ENCODE measurements at places on chromosomes 3 and 15. TPM values are rescaled to one million over a fixed set of nuclear protein-coding genes. Genes with fewer than 3 reads are reported as not detected.

EPHA6 gene
- 8.3 TPM for total RNA-seq

IDH3A gene
- total RNA-seq: 56.9 TPM

DNA sequence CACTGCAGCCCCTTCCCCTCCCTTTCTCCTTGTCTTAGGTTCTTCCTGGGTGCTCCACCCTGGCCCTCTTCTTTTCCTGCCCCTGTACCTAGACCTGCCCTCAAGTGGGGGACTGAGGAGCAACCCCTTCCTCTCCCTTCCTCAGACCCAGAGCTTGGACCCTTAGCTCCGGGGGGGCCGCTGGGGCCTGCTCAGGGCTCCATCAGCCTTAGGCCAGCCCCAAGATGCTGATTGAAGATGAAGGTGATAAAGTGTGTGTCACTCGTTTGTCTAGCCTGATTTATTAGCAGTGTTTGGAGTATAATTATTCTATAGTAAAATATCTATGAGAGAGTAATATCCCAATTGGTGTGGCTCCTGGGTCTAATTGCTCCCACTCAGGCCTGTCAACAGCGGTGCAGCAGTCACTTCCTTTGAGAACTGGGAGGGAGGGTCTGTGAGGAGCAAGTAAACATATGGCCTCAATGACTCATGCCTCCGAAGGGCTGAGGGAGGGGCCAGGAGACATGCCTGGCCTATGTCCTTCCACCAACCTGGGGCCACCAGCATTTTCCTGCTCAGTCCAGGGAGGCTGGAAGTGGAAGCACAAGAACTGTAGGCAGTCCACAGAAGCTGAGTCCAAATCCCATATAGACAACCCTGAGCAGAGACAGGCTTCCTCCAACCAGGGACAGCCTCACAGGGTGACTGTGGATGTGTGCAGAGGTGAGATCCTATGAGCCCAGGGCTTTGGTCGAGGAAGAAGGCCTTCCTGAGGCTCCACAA is 123.2 kb downstream of the DNAJB8 start:
- no peak for DNase-seq
- no peak overlapping the region for H3K27ac ChIP-seq
- H3K27me3 ChIP-seq: no peaks in the 10 kb centered on the region

DNA sequence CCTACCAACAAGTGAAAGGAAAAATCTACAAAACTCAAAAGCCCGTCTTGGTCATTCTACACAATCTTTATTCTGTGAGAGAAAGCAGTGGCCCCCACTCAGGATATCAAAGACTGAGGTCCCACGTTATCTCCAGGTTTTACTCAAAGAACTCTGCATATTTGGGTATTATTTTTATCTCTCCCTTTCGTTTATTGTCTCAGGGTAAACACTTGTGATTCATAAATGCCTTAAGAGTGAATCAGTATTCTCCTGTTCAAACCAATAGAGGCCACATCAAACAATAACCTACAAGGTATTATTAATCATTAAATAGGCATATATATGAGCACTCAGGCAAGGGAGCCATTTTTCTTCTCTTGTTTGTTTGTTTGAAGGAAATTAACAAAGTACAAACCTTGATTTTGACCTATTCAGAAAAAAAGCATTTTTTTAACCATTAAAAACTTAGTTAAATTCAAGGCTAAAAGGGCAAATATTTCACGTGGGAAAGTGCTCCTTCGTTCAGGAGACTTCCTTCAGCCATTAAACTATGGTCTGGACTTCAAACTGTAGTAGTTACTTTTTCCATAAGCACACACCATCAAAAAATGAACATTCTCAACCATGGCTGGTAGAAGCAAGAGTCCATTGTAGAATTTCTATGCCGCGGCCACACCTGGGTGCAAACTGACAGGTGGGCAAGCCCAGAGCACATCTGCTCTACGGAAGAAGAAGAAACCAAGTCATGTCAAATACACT is 13.9 kb upstream of the HES1 start:
- no peaks in the 10 kb centered on the region for H3K36me3 ChIP-seq
- H3K27me3 ChIP-seq: no peaks in the 10 kb centered on the region
- DNase-seq: no peak
- H3K27ac ChIP-seq: no peak overlapping the region

HDC gene
- total RNA-seq: not detected

Measured in ovary (tissue), 10 donors.